ENCODE measurements at places on chromosomes 3 and 15. TPM values are rescaled to one million over a fixed set of nuclear protein-coding genes. Genes with fewer than 3 reads are reported as not detected.

Gene PTX3
- polyA plus RNA-seq = 1.7 TPM

GRCh38 chr3:13621381-13622221 is 72.7 kb downstream of the FBLN2 start:
- no peak for DNase-seq

Gene C3orf33
- polyA plus RNA-seq = 3.3 TPM

GRCh38 chr3:156581033-156581432 is 26.1 kb upstream of the SSR3 start:
- DNase-seq = no peak

Gene PIAS1
- polyA plus RNA-seq = 29.1 TPM

Gene FGF7
- polyA plus RNA-seq = not detected

DNA sequence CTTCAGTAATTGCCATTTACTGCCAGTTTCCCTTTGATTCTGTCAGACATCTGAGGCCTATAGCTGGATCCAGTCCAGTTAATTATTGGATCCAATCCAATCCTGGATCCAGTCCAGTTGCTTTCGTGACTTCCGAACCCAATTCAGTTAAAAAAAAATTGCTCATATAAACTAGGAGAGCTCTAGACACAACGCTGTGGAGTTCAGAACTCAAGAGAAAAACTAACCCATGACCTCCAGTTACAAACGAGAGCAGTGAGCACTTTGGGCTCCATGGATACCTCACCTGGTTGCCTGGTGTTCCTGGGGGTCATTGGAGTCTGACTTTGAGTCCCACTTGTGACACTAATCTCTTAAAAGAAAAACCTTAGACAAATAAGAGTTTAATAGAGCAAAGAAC is 269.8 kb downstream of the THSD4 start:
- DNase-seq = no peak

- DNase-seq = no peak
Observed at GRCh38 chr3:7959094-7959493, 542.5 kb upstream of the LMCD1 start.

Gene POLQ
- 2.5 TPM for polyA plus RNA-seq

DNA sequence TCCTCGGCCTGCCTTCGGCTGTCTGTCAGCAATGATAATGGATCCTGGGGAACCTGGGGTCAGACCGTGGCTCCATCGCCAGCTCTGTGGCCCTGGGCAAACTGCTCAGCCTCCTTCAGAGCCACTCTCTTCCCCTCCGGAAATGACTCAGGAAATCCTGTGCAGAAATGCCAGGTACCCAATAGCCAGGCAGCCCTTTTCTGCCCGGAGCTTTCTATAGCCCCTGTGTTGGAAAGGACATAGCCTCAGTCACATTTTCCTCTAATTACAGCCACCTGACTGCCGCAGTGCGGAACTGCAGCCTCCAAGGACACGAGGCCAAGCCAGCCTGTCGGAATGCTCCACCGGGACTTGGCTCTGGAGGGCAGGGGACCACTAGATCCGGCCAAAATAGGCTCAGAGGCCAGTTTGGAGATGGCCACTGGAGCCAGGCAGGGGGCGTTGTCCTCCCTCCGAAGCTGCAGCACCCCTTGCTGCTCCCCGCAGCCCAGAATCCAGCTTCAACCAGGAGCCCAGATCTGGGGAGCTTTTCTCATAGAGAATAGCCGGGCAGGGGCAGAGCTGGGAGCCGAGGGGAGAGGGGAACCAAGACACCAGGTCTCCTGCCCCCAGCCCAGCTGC is 11.6 kb upstream of the ZXDC start:
- DNase-seq = no peak

Gene OR5K2
- not detected for polyA plus RNA-seq

GRCh38 chr3:159649951-159650350 is 338.7 kb upstream of the IL12A start:
- DNase-seq = no peak

- DNase-seq = no peak
Observed at GRCh38 chr15:100114100-100114499, 227.7 kb downstream of the ADAMTS17 start.

DNA sequence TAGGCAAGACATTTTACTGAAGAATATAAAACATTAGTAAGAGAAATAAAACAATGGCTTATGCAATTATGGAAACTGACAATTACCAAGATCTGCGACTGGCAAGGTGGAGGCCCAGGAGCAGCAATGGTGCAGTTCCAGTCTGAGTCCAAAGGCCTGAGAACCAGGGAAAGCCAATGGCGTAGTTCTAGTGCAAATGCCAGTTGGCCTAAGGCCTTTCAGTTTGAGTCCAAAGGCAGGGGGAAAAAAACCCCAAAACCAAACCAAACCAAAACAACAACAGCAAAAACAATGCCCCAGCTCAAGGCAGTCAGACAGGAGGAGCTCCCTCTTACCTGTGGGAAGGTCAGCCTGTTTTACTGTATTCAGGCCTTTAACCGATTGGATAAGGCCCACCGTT is 72.6 kb downstream of the ST6GAL1 start:
- DNase-seq = no peak

Gene CCR3
- polyA plus RNA-seq = not detected

DNA sequence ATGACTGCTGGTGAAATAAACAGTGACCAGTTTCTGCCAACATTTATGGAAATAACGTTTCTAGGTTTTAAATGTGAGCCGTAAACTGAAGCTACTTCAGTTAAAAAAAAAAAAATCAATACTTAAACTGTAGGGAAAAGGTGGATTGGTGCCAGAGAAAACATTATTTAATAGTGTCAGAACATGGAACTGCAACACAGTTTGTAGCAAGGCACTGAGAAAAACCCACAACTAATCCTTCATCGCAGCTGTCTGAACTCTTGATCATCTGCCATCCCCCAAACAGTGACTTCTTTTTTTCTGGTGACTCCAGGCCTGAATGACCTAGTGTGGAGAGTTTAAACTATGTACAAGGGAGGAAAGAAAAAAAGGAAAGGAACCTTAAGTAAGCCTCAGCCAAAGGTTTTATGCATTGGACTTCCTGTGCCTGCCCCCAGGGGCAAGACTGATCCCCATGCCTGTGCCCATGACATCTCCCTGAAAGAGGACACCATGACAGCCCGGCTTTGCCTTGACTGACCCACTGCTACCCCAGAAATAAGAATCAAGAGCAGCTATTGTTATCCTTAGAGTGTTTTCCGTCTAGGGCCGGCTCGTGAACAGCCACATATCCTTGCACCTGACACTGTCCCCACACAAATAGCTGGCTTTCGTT is 33.1 kb downstream of the CRTAP start:
- DNase-seq = no peak

- DNase-seq = no peak
Observed at GRCh38 chr15:62920682-62921502, 121.7 kb upstream of the TPM1 start.

Gene CASR
- 0.36 TPM for polyA plus RNA-seq

DNA sequence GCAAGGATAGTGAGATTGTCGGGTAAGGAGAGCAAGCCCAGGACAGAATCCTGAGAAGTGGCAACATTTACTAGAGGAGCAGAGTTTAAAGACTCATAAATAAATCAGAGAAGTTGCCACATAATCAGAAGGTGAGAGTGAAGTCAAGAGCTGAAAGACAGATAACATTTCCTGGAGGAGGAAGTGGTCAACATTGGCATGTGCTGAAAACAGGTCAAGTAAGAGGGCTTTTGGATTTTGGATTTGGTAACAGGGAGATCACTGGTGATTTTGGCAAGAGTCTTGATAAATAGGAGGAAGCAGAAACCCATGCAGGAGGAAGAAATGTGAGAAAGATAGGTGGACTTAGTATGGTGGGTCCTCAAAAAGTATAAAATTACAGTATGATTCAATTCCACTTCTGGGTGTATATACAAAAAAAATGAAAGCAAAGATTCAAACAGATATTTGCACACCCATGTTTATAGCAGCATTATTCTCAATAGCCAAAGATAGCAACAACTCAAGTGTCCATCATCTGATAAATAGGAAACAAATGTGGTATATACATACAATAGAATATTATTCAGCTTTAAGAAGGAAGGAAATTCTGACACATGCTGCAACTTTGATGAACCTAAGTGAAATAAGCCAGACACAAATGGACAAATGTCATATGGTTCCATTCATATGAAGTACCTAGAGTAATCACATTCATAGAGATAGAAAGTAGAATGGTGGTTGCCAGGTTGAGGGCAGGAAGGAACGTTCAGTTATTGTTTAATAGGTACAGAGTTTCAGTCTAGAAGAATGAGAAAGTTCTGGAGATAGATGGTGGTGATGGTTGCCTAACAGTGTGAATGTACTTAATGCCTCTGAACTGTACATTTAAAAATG is 27.3 kb upstream of the MBNL1 start:
- no peak for DNase-seq

All from H1 (cell line).